ENCODE measurements at places on chromosomes 3 and 15.

DNA sequence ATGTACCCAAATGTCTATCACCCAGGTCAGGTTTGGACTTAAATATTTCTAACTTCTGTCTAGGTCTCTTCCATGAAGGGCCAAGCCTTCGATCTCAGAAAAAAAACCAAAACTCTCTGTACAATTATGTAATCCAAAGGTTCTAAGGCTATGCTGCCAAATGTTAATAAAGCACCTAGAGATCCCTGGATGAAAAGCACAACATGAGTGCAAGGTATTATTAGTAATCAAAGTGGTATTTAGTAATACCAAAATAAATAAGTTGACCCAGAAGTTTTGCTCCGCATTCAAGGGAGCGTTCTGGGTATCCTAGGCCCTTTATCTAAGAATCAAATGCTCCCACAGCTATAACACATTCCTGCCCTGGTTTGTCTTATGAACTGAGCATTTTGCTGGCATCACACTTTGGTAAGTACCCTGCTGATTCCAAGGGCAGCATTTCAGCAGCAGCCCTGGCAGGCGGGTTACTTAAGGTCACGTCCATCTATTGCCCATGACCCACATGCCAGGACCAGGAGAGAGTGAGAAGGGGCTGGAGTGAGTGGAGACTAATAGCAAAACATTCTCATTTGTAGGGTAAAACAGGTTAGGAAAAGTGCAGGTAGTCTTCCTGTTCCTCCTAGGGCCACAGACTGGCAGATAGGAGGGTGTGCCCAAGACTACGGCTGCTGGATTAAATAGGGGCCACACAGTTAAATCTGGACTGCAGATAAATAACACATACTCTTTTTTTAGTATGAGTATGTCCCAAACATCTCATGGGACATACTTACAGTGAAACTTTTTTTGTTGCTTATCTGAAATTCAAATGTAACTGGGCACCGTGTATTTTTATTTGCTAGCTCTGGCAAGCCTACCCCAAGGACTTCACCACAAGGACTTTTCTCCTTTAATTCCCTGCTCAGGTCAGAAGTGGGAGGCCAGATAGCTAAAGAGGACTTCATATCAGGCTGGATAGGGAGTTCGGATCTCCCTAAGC is 76.0 kb upstream of the SNRK start:
- DNase-seq = no peak

- no peak for DNase-seq
Measured at GRCh38 chr15:41928100-41928499, 34.2 kb upstream of the SPTBN5 start.

GRCh38 chr15:85452436-85452835 is 72.0 kb downstream of the AKAP13 start:
- DNase-seq = no peak

DNA sequence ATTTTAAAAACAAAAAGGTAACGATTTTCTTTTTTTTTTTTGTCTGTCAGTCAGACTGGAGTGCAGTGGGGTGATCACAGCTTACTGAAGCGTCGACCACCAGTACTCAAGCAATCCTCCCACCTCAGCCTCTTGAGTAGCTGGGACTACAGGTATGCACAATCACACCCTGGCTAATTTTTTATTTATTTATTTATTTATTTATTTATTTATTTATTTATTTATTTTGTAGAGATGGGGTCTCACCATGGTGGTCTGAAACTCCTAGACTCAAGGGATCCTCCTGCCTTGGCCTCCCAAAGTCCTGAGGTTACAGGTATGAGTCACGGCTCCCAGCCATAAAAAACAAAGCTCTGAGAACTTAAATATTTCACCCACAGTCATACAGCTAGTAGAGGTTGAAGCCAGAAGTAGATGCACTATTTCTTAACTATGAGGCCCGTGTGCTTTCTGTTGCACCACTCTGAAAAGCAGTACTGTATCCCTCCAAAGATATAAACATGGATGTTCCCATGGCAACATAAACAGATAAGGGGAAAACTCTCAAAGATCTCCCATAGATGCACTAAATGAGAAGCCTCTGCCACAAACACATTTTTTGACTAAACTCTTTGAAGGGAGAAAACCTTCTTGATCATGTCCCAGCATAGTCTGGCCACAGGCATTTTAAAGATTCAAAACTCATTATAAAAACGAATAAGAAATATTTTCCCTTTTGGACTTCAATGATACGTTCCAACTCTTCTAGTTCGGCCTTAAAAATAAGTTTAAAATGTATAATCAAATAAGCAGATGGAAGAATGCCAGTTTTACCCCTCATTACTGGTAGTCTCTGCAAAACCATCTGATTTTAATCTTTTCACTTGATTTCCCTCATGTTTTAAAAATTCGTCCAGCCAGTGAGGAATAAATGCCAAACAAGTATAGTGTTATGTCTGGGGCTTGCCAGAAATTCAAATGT is 162.3 kb upstream of the ARHGEF26 start:
- no peak for DNase-seq

GRCh38 chr15:99264125-99264524 is 12.8 kb downstream of the LRRC28 start:
- no peak for DNase-seq

DNA sequence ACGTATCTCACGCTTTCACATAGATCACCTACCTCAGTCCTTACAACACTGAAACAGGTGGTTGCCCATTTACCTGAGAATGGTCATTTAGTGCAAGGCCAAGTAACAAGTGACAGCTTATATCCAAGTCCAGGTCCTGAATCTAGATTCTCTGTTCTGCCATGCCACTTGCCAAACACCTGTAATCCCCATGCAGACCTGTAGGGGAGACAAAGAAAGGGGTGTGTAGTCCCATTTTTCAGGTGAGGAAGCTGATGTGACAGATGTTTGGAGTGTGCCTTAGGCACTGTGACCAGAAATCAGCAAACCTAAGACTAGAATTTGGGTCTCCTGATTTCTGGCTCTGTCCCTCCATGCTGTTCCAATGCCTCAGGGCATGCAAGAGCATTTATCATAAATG is 12.7 kb downstream of the ZNF35 start:
- no peak for DNase-seq

GRCh38 chr15:66619152-66619903 is 53.5 kb upstream of the LCTL start:
- peak; percentile 18 for DNase-seq

DNA sequence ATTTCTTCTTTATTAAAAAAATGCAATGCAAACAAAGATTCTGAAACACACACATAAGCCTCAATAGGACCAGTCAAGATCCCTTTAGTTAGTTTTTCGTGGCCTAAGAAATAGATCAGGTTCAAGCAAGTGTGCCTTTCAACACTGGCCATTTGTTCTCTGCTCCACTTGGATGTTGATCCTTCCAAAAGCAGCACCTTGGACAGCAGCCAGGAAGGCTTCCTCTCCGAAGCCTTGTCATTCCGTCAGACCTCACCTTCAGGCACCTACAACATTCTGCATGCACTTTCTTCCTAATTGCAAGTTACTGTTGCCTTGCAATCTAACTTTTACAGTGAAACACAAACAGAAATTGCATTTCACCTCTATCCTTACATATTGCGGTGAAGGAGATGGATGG is 155.9 kb upstream of the FEZF2 start:
- no peak for DNase-seq

- DNase-seq = no peak
Measured at GRCh38 chr3:44175070-44175469, 66.6 kb upstream of the TOPAZ1 start.

- DNase-seq = no peak
Measured at GRCh38 chr3:150252462-150252861, 155.6 kb upstream of the TSC22D2 start.

GRCh38 chr15:39056357-39056756 is 491.7 kb upstream of the RASGRP1 start:
- DNase-seq = no peak

DNA sequence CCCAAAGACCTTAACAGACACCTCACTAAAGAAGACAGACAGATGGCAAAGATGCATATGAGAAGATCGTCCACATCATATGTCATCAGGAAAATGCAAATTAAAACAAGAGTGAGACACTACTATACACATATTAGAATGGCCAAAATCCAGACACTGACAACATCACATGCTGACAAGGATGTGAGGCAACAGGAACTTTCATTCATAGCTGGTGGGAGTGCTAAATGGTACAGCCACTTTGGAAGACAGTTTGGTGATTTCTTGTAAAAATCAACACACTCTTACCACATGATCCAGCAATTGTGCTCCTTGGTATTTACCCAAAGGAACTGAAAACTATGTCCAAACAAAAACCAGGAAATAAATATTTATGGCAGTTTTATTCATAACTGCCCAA is 17.6 kb downstream of the CHDH start:
- no peak for DNase-seq

GRCh38 chr3:44058868-44059203 is 182.8 kb upstream of the TOPAZ1 start:
- no peak for DNase-seq

DNA sequence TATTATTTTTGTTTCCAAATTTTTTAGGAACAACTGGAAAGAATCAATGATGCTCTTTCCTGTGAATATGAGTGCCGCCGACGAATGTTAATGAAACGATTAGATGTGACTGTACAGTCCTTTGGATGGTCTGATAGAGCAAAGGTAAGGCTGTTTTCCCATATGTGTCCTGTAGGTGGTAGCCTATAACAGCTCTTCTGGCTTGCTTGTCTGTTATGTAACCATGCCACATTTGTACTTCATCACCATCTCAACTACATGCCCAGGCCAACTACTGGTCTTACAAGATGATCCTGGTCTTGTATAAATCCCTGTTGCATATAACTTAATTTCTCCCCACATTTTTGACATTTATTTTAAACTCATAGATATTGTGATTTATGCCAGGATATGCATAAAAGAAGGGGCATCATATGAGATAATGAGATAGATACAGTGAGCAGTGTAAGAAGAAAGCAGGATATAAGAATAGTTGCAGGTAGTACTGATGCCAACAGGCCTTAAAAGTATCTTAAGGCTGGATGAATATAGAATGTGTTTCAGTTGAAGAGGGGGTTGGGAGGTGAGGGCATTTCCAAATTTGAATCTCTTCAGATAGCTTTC is 20.3 kb downstream of the FAM98B start:
- peak; percentile 57 for DNase-seq

Data from NCI-H1436 (cell line).